BE2C (cell line): ENCODE measurements at places on chromosomes 1 and 21.

DNA sequence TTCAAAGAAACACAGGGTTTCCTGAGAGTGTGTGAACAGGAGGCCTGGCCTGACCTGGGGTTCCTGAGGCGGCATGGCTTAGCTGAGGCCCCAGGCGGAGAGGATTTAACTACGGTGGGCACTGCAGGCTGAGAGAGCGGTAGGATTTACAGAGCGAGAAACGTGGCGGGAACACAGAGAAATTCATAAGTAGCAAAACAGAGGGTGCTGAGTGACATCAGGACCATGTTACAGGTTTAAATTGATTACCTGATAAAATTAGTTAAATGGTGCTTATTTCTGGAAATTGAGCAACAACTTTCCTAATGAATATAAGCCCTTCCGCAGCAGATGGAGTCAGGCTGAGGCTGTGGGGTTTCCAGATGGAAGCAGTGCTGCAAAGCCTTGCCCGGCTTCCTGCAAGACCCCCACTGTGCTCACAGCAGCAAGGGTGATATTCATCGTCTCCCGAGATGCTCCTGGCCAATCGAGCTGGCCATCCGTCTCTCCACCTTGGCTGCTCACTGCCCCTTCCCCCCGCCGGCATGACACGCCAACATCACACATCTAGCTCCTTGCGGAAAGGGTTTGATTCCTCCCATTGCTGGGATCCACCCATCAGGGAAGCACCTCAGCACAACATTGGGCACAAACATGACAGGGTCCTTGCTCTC is 69.4 kb upstream of the MORC3 start:
- DNase-seq, result no peak

DNA sequence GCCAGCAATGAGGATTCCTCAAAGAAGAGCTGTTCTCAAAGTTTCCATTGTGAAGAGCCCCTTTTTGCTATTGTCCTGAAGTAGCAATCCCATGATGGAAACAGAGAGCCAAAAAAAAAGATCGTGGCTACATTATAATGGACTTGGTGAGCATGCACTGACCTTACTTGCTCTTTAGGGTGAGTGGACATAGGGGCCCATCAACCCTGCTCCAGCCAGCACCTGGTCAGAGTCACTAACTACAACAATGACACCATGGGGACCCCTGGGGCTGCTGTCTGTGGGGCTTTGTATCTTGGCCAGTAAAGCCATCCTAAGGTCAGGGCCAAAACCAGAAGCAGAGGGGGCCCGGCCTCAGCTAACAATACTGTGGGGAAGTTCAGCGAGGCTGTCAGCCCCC is 30.4 kb upstream of the RAB4A start:
- DNase-seq, result no peak

DNA sequence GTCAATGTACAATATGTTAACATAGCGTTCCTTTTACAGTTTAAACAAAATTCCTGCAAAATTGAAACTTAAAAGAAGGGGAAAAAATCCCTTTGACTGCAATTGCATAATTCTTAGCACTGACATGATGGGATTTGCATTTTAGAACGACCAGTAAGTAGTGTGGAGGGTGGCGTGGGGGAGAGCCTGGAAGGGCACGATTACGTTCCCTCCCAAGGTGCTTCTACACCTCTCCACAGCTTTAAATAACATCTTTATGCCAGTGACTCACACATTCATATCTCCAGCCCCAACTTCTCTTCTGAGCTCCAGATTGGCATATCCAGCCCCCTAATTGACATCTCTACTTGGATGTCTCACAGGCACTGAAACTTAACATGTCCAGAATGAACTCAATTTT is 64.3 kb downstream of the OLFML3 start:
- no peak for DNase-seq

DNA sequence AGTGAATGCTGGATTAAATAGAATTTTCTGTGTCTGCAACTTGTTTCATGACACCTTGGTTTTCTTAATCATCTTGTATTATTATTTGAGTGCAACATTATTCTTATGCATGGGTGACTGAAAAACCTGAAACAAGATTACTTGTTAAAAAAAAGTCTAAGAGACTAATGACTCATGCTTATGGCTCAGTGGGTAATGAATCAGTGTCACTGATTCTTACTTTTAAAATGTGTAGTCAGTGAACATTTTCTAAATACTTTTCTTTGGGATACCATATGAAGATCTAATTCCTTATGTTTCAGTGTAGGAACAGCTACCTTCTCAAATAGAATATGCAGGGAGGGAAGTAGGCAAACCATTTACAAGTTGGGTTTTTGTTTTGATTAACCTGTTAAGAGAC is 65.5 kb downstream of the PRKAA2 start:
- DNase-seq, result no peak

DNA sequence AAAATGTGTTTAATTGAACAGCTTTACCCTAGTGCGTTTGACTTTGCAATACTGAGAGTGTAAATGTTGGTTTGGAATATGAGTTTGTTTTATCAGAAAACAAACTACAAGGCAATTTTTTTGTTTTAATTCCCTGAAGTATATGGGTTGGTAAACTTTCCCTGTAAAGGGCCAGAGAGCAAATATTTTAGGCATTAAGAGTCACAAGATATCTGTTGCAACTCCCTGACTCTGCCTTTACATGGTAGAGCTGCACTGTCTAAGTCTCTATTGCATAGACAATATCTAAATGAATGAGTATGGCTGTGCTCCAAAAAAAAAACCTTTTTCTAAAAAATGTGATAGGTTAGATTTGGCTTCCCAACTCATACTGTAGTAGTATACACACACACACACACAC is 115.1 kb upstream of the PBX1 start:
- DNase-seq, result no peak

GRCh38 chr1:3904006-3904842 is 4.2 kb upstream of the C1orf174 start:
- no peak for DNase-seq

GRCh38 chr1:213179784-213180183 is 128.7 kb downstream of the RPS6KC1 start:
- no peak for DNase-seq
